ENCODE measurements at places on chromosomes 4 and X.

DNA sequence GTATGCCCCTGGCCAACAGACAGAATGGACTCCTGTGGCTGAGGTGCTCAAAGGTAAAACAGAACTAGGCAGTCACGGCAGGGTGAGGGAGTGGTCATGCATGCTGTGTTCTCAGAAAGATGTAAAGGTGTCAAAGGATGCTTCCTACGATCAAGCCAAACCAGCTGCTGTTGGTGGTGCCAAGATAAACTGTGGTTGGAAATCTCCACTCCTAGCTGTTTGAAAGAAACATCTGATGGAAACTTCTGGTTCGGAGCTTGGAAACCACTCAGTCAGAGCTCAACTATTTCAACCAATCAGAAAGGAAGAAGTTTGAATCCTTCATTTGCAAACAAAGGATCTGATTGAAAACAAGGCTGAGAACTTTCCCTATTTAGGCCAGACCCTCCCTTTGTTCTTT is 68.5 kb upstream of the DDX60 start:
- no peak for DNase-seq

DNA sequence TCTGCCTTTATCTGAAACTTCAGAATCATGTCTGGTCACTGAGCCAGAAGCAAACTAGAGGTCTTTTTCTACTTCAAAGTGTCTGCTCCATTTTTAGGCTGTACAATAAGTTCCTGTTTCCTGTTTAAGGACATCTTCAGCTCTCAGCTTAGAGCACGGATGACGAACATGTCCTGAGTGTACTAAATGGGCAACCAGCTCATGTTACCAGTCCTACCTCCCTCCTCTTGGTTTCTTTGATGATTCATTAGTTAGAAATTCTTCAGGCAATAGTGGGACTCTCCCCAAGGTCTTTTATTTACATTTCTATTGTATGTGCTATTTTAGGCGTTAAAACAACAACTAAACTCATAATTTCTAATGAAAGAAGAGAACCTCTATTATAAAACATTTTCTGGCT is 58.0 kb downstream of the ENPEP start:
- no peak for DNase-seq

- no peak for DNase-seq
These were observed 16.3 kb upstream of the XAGE2 start for GRCh38 chrX:52352551-52352950.

- DNase-seq: no peak
These were observed 95.2 kb downstream of the AMMECR1 start for GRCh38 chrX:110222497-110223257.
